Tongue (tissue), 3 donors: ENCODE measurements at places on chromosomes 3 and 15. TPM values are rescaled to one million over a fixed set of nuclear protein-coding genes. Genes with fewer than 3 reads are reported as not detected.

- no peak for DNase-seq
These were observed 48.5 kb downstream of the MED12L start for GRCh38 chr3:151133917-151134450.

BCL2A1 gene
- 8.1 TPM for total RNA-seq

GRCh38 chr3:61796088-61796680 lies 234.8 kb downstream of the PTPRG start:
- DNase-seq, result no peak

DNA sequence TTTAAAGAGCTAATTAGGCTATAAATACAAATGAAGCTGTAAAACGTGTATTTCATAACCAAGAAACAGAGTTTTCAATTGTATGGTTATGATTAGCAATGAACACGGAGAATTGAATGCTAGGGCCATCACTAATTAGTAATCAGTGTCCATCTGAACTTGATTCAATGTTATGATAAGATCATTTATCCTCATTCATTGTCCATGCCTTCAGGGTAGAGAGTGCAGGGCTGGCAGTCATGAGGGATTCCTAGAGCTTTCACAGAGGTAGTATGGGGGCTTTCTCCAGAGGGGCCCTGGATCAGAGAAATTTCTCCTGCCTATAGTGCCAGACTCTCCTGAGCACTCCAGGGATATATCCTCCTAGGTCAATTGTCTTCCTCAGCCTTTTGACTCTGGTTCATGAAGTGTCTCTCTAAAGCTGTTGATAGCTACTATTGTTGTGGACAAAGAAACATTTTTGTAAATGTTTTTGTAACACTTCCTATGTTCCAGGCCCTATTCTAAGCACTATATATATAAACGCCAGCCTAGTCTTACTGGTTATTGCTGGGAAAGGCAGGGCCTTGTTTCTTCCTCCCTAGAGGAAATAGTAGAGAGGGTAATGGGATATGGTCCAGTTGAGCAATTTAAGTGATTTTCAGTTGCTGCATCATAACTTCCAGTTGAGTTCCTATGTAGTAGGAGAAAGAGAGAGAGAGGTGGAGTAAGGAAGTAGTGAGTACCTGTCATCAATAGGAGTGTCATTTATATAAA lies 249.0 kb downstream of the NFKBIZ start:
- DNase-seq, result no peak

- peak; percentile 16 for DNase-seq
These were observed 197.6 kb downstream of the MINAR1 start for GRCh38 chr15:79629687-79630086.

FOXL2NB gene
- not detected for total RNA-seq

- no peak for DNase-seq
These were observed 403.5 kb downstream of the SHQ1 start for GRCh38 chr3:72444656-72445223.

GRCh38 chr15:56805466-56806147 lies 72.3 kb upstream of the ZNF280D start:
- DNase-seq, result no peak

ACTRT3 gene
- total RNA-seq, result 1.7 TPM

DNA sequence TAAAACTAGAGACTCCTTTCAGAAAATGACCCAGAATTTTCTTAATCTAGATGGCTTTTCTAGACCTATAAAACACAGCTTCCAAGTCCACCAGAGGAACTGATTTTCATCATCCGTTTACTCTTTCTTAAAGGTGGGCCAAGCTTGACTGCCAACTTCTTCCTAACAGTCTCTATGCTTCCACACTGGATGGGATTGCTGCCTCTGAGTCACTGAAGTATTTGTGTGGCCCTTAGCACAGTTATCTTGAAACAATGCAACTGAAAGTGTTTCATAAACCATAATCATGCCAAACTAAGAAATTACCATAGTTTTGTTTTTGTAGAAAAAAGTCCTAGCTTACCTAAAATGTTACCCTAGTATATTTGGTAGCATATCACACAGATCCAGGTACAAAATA lies 985.7 kb downstream of the TUSC7 start:
- DNase-seq, result no peak
